ENCODE measurements at places on chromosomes 11 and 22.

DNA sequence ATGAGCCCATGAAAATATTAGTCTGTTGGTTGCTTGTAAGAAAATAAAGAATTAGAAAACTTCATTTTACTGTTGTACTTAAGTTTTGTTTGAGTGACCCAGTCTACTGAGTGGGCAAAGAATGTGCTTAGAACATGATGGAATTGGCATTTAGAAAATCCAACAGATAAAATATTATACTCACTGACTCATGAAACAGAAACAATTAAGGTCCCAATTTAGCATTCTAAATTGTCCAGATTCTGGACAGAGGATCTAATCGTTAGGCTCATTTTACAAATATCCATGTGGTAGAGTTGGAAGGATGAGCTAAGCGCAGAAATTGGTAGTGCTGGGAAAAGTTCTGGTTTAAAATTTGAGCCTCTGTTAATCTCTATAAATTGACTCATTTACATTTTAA lies 45.4 kb downstream of the METTL15 start:
- DNase-seq: no peak

DNA sequence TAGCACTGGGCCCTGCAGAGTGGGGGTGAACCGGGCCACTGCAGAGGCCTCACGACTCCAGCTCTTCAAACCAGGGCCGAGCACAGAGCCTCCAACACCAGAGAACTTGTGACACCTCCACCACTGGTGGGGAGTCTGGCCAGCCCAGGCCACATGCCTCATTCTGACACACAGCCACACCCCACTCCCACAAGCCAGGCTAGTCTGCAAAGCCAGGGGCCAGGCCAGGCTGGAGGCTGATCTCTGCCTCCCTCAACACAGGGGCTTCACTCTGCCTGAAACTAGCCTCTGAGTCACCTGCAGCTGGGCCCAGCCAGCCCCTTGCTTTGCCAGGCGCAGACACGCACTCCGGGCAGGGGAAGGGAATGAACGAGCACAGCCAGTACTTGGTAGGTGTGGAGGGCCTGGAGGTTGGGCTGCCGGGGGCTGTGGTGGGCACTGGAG lies 102.9 kb downstream of the MED15 start:
- no peak for DNase-seq

DNA sequence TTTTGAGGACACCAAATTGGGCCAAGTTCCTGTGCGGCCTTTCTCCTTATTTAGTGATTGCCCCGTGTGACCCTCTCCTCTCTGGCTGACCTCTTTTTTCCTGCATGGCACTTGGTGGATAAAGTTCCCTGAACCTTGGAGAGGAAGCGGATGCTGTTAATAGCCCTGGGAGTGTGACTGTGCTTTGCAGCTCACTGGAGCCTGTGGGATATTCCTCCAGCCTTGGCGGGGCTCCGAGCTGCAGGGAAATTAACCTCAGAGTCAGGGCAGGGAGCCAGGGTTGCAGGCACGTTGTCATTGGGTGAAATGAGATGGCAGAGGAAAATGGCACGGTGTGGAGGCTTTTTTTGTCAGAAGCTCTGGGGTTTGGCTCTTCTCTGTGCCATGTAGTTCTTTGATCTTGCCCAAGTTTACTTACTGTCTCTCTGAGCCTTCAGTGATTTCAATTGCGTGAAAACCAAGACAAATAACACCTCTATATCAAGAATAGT lies 965 bp downstream of the OR9Q1 start:
- DNase-seq: peak; percentile 90

DNA sequence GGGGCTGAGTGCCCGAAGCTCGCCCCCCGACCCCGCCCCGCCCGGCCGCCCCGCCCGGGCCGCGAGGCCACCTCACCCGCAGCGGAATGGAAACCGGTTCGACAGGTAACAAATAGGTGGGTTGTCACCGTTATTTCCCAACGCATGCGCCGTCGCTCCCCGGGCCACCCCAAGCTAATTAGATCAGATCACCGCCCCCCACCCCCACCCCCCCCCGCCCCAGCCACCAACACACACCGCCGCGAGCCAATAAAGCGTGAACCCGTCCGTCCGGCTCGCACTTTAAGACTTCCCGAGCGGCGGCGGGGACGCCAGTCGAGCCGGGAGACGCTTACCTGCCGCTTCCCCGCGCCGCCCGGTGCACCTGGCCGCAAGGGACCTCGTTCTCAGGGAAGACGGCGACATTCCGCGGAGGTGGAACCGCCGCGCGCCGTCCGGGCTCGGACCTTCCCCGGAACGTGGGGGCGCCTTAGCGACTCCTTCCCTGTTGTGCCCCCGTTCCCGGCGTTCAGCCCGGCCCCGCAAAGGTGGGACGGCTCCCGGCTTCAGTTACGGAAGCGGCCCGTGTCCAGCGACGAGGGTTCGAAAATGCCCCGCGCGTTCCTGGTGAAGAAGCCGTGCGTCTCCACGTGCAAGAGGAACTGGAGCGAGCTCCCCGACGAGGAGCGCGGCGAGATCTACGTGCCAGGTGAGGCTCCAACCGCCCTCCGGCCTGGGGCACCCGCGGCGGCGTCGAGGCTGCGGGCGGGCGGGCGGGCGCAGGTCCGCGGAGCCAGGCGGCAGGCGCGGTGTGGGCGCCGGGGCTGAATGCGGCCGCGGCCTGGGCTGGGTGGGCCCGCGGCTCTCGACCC lies at the start of gene OVOL1:
Gene OVOL1 (plus strand): TSS at position 278 of the 851 bp plus-strand sequence. CDS start 311 bp downstream, at position 589.
- no peak for DNase-seq

GRCh38 chr22:45667486-45667885 lies 4.1 kb upstream of the ATXN10 start:
- DNase-seq: no peak

GRCh38 chr11:8192016-8192895 lies 23.4 kb upstream of the RIC3 start:
- peak; percentile 31 for DNase-seq

DNA sequence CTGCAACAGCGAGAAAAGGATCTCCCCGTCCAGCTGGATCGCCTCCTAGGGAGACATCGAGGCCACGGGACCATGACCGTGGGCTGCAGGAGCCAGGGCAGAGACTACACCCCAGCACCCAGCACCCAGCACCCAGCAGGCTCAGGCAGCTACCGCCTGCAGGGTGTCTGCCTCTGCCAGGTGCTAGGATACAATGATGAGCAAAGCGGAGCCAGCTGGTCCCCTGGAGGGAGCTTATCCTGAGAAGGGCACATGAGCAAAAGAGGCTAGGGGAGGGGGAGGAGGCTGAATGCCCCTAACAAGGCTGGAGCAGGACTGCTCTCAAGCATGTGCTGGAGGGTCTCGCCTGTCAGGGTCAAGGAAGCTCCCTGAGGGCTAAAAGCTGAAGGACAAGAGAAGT lies 4.8 kb upstream of the CASTOR1 start:
- no peak for DNase-seq

DNA sequence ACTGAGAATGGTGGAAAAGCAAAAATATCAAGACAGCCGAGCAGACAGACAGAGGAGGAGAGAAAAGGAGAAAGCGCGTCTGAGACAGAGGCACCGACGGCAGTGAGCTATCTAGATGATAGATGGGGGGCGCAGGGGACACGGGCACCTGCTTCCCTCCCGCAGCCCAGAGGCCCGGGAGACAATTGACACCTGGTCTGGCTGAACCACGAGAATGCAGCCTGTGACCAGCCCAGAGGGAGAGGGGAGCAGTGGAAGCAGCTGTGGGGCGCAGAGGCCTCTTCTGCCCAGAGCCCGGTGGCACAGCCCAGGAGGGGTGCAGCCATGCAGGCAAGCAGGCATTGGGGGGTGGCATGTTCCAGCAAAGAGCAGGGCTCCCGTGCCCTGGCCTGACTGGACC lies 48.2 kb downstream of the ELFN2 start:
- DNase-seq: no peak

- peak; percentile 41 for DNase-seq
These were observed 7.4 kb downstream of the FADD start for GRCh38 chr11:70210530-70210929.

Data from stromal cell of bone marrow (primary cell).